ENCODE measurements at places on chromosomes 1 and 21.

DNA sequence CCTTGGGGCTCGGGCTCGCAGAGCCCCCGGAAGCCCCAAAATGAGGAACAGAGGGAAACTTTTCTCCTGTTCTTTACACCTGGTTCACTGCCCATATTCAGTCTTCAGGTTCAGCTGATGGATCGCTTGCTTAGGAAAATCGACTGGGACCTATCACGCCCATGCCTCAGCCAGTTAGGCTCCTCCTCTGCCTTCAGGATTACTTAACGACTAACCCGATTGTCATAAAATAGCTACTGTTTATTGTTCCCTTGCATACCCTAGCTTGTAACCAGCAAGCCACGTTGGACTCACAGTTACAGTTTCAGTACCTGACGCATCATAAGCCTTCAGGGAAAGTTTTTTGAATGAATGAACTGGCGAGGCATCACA, 692 bp downstream of the TARDBP start:
- DNase-seq: no peak

DNA sequence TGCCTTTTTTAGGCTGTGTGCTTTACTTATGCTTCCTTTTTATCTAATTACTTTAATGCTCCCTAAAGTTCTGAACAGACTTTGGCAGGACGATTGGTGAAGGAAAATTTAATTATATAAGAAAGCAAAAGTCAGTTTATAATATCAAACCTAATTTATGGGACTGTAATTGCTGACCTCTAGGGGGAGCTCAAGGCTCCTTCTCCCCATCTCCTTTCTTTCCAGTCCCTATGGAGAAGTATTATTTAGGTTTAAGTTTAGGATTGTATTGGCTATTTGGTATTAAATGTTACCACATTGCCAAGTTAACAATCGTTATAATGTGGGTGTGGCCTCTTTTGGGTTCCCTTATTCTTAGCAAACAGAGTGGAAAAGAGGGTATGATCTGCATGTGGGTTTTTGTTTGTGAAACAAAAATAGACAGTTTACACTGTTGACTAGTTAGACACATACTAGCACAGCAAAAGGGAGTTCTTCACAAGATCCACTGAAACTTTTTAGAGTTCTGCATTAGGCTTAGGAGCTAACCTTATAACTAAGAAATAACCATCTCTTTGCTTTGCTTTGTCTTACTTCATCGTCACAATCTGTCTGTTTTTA, 48.2 kb upstream of the TNFSF4 start:
- DNase-seq: peak; percentile 31

DNA sequence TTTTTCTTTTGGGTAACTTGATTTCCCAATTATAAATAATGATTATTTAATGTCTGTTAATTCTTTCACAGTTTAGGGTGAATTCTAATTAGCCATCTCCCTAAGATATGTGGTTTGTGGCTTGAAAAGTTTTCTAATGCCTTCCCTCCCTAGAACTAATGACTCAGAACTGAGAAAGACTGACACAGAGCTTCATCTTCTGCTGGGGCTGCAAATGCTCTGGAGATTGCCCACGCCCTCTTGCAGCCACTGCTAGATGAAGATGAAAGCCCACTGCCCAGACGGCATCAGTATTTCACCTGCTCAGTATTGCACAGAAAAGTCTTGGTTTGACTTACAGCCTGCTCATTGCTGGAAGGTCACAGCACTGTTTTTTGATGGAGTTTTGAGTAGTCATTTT, 101.5 kb downstream of the ST6GALNAC3 start:
- DNase-seq: no peak

GRCh38 chr1:65881067-65881594, 88.4 kb downstream of the PDE4B start:
- peak; percentile 46 for DNase-seq

DNA sequence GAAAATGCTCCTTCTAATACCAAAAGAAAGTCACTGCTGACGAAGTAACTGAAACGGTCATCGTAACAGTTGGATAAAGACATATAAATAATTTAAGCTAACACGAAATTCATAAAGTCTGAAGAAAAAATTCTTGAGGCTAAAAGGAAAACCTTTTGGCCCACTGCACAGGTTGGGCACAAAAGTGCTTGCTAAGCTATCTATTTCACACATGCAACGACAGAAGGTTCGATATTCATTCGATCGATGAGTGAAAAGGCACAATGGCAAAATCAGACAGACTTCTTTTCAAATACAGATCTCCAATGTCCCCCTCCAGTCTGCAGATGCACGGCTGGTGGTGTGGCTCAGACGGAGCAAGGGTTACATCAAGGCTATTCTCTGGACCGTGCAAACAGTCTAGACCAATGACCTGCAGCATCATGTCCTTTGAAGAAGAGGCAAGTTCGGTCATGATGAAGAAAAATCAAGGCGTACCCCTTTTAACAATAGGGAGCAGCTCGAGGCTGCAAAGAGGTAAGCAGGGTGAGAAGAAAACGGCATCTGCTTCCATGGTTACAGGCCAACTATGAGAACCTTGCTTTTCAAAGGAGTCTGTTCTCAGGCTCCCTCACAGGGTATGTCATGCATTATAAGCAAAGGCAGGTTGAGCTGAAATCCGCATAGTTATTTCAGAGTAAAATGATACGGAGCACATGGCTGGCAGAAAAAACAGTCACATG, 579.6 kb downstream of the USP25 start:
- DNase-seq: no peak

- DNase-seq: no peak
Measured at GRCh38 chr1:37722181-37723071, 30.1 kb downstream of the CDCA8 start.

- DNase-seq: no peak
Measured at GRCh38 chr1:68320349-68320748, 88.0 kb upstream of the WLS start.

GRCh38 chr1:107936498-107937481, 28.2 kb downstream of the VAV3 start:
- DNase-seq: peak; percentile 80

- DNase-seq: no peak
Measured at GRCh38 chr1:215887627-215888026, 320.5 kb downstream of the KCTD3 start.

DNA sequence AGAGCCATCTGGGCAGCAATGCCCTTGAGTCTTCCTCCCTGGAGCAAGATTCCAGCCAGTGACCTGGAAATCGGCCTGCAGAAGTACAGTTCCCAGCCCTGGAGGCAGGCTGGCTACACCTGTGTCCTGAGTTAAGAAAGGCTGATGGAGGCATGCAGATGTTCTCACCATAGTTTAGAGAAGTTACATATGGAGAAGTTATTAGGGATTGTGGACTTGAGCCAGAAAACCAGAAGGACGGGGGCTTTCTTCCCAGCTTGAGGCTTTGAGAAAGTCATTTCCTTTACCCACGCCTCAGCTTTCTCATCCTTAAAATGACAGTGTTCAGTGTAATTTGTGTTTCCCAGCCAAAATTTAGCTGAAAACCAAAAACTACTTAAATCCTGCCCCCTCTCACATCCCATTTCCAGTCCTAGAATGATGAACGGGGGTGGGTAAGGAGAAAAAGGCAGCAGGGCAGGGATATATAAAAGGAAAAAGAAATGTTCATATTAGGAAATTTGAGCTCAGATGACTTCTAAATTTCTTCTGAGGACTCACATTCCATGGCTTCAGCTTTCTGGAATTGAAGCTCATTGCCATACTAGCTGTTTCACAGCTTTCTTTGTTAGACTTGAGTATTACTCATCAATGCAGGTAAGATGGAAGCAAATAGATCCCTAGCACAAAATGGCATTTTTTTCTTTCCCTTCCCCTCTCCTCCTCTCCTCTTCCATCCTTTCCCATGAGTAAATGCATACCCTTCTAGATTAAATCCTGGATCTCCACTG, 14.4 kb upstream of the C8B start:
- DNase-seq: no peak

- no peak for DNase-seq
Measured at GRCh38 chr1:94660994-94661393, 119.4 kb upstream of the F3 start.
